ENCODE measurements at places on chromosomes 12 and 14.

GRCh38 chr12:77025782-77026314, 39.5 kb downstream of the E2F7 start:
- DNase-seq: no peak
- no peaks in the 10 kb centered on the region for H3K27me3 ChIP-seq

- no peak for DNase-seq
- no peak overlapping the region for H3K4me3 ChIP-seq
- H3K36me3 ChIP-seq: no peaks in the 10 kb centered on the region
- no peak overlapping the region for H3K27ac ChIP-seq
- peaks cover 11% of the 10 kb centered on the region for H3K4me1 ChIP-seq
Observed at GRCh38 chr12:10341892-10342509, 34.3 kb downstream of the KLRD1 start.

GRCh38 chr12:80556566-80556965, 112.5 kb downstream of the PTPRQ start:
- no peak overlapping the region for H3K27ac ChIP-seq
- peaks cover 17% of the 10 kb centered on the region for H3K4me1 ChIP-seq
- no peaks in the 10 kb centered on the region for H3K36me3 ChIP-seq
- DNase-seq: no peak

DNA sequence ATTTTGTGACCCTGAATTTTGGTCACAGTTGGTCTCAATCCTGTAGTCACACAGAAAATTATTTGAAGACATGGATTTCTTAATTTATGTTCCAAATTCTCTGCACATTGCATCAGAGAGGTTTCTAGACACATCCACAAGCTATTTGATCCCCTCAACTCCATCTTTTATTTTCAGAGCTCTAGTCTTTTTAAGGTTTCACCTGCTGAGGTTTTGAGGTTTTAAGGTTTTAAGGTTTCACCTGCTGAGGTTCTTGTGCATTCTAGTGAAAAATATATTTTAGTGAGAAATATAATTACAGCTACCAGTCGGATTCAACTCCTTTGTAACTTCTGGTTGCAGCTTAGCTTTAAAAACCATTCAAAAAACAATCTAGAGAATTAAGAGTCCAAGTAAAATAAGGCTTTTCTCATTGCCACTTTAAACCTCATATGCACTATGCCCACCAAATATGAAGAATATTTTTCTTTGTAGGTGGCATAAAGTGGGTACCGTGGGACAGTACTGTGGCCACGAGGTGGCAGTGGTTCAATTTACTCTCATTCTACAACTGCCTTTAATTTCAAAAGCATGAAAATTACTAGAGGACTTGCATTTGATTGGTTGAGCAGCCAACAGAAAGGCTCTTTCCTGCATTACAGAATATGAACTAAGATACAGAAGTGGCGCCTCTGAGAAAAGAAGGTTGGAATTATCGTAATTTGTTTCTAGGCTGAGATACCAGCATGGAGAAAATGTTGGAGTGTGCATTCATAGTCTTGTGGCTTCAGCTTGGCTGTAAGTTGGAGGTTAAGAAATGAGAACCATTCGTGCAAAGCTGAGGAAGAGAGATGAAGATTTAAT, 366.5 kb upstream of the OR4E1 start:
- H3K27ac ChIP-seq: no peak overlapping the region
- H3K4me1 ChIP-seq: no peaks in the 10 kb centered on the region
- no peaks in the 10 kb centered on the region for H3K27me3 ChIP-seq
- DNase-seq: no peak

GRCh38 chr12:41293011-41293410, 104.9 kb downstream of the PDZRN4 start:
- H3K4me3 ChIP-seq: peak overlapping the region; percentile 24
- H3K36me3 ChIP-seq: no peaks in the 10 kb centered on the region
- H3K4me1 ChIP-seq: peaks cover 16% of the 10 kb centered on the region
- peak overlapping the region; percentile 79 for H3K27ac ChIP-seq
- DNase-seq: peak; percentile 66
- no peaks in the 10 kb centered on the region for H3K27me3 ChIP-seq

DNA sequence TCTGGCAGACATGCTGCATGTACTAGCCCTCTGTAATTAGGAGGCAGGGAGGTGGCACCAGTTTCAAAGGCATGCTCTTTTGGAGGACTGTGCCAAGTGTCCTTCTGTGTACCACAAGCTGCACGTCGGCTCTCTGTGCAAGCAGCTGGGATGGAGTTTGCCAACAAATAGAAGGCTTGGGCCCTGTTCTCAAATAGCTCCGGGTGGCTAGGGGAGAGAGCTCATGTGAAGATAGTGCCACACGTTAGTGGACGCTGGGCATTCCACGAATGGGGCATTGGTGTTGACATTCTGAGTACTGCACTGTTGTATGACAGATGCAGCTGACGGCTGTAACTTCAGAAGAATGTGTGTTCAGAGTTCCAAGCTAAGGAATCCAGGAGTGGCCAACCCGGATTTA, 4.4 kb downstream of the AACS start:
- no peak overlapping the region for H3K4me3 ChIP-seq
- H3K36me3 ChIP-seq: peaks cover 19% of the 10 kb centered on the region
- H3K27ac ChIP-seq: no peak overlapping the region
- H3K27me3 ChIP-seq: no peaks in the 10 kb centered on the region
- no peak for DNase-seq

GRCh38 chr12:108691998-108692808, 39.1 kb downstream of the CORO1C start:
- peak overlapping the region; percentile 58 for H3K4me3 ChIP-seq
- H3K36me3 ChIP-seq: no peaks in the 10 kb centered on the region
- peak overlapping the region; percentile 98 for H3K27ac ChIP-seq
- H3K4me1 ChIP-seq: peaks cover 59% of the 10 kb centered on the region

DNA sequence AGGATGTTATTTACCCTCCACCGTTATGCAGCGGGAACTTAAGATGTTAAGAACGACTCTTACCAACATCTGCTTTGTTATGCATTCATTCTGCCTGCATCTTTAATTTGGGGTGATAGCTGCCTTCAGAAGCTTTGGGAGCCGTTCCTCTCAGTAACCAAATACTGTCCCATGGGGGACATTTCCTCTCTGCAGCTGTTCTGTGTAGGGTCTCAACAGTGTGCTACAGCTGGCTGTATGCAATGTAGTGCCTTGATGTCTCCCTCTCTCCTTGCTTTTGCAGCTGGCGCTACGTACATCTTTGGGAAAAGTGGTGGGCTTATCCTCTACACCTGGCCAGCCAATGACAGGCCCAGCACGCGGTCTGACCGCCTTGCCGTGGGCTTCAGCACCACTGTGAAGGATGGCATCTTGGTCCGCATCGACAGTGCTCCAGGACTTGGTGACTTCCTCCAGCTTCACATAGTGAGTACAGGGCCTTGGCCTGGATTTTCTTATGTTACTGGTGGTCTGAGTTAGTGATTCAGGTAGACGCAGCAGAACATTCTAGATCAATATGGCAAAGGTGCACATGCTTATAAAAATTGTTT, 744.3 kb downstream of the DIO2 start:
- no peak for DNase-seq
- H3K27ac ChIP-seq: no peak overlapping the region
- no peak overlapping the region for H3K4me3 ChIP-seq
- no peaks in the 10 kb centered on the region for H3K4me1 ChIP-seq
- H3K36me3 ChIP-seq: no peaks in the 10 kb centered on the region
- no peaks in the 10 kb centered on the region for H3K27me3 ChIP-seq

GRCh38 chr14:88562831-88563686, at the start of gene ZC3H14:
Gene ZC3H14 (plus strand): TSS chr14:88563037. CDS start chr14:88563134, 97 bp downstream.
- peak within 1 kb of the TSS; percentile 68 for H3K4me3 ChIP-seq
- H3K27ac ChIP-seq: peak within 1 kb of the TSS; percentile 64
- no peak for DNase-seq
- H3K36me3 ChIP-seq: peaks cover 3% of the 10 kb centered on the region
- peaks cover 18% of the 10 kb centered on the region for H3K4me1 ChIP-seq

GRCh38 chr12:50933459-50934124, 18.8 kb upstream of the HIGD1C start:
- no peaks in the 10 kb centered on the region for H3K36me3 ChIP-seq
- H3K27ac ChIP-seq: no peak overlapping the region

Data from keratinocyte (primary cell).